Activated CD8-positive, alpha-beta memory T cell treated with anti-CD3 and anti-CD28 coated beads for 1 hour (primary cell): ENCODE measurements at places on chromosomes 2 and 18.

GRCh38 chr2:233387225-233387624 lies 32.9 kb downstream of the DGKD start:
- DNase-seq = no peak

DNA sequence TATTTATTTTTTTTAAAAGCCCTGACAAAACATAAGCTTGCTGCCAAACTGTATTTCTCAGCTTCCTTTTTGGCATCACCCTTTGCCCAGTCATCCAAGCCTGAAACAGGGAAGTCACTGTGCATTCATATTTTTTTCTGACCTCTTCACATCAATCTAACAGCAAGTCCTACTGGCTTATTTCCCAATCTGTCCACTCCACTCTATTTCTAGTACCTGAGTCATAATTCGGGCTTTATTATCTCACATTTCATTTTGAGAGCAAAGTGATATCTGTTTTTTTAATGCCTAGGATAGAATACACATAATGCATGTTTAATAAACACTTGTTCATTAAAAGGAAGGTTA lies 5.1 kb downstream of the HNMT start:
- no peak for DNase-seq

DNA sequence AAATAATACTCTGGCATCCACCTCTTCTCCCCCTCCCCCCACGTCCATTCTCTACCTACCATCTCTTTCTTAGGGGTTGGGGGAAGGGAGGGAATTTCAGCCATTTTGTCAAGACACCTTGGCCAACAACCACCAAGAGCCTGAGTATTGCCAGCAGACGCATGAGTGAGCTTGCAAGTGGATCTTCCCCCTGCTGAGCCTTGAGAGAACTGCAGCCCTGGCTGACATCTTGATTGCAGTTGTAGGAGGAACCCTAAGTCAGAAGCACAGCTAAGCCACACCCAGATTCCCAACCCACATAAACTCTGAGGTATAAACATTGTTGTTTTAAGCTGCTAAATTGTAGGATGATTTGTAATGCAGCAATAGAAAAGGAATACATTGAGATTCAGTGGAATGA lies 165.6 kb downstream of the TMEFF2 start:
- no peak for DNase-seq

DNA sequence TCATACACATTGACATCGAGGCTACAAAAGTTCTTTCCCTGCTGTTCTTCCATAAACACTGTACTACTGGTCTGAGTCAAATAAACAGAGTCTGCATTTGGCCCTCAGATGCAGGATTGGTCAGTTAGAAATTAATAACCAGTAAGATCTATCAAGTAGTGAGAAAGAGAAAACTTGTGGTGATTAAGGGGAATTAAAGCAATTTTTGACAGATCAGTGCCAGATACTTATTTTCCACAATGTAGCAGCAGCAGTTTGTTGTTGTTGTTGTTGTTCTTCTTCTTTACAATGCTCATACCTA lies 85.0 kb downstream of the IKZF2 start:
- DNase-seq = no peak
